ENCODE measurements at places on chromosomes 4 and X. TPM values are rescaled to one million over a fixed set of nuclear protein-coding genes. Genes with fewer than 3 reads are reported as not detected.

The AMOT gene
- 4.3 TPM for total RNA-seq

The ZNF630 gene
- 6.1 TPM for total RNA-seq

The SLC38A5 gene
- 18.4 TPM for total RNA-seq

The CHIC1 gene
- 18.1 TPM for total RNA-seq

The HAND2 gene
- not detected for total RNA-seq

The CC2D2A gene
- total RNA-seq = not detected

The PRKX gene
- 66.7 TPM for total RNA-seq

The ARHGAP24 gene
- not detected for total RNA-seq

The TRIM60 gene
- not detected for total RNA-seq

The HTR2C gene
- not detected for total RNA-seq
